Activated effector memory CD4-positive, alpha-beta T cell treated with anti-CD3 and anti-CD28 coated beads, Interleukin-2, amount 50 U/mL, for 16 hours (primary cell): ENCODE measurements at places on chromosomes 7 and 10.

DNA sequence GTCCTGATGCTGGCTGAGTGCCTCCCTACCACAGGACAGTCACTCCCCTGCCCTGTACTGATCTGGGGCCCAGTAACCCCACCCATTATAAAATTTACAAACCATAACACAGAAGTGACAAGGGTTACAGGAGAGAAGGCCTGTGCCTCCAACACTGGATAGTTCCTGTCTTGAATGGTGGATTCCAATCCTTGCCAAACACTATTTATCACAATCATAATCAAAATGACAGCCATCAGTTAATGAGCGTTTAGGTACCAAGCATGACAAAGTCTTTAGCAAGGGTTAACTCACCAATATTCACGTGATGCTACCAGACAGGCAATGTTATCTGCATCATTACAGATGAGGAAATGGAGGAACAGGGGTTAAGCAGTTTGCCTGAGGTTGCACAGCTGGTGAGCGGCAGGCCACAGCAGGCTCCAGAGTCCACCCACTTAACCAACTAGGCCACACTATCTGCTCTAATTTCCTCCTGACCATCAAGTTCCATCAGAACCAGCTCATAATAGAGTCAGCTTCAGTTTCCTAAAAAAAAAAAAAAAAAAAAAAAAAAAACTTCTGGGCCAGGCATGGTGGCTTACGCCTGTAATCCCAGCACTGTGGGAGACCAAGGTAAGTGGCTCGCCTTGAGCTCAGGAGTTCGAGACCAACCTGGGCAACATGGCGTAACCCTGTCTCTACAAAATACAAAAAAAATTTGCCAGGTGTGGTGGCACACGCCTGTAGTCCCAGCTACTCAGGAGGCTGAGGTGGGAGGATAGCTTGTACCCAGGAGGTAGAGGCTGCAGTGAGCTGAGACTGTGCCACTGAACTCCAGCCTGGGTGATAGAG, 14.2 kb downstream of the PDLIM1 start:
- no peak for DNase-seq

GRCh38 chr7:144997512-144997911, 161.7 kb upstream of the TPK1 start:
- DNase-seq: no peak

GRCh38 chr7:134932707-134933370, 53.5 kb upstream of the AGBL3 start:
- DNase-seq: no peak

DNA sequence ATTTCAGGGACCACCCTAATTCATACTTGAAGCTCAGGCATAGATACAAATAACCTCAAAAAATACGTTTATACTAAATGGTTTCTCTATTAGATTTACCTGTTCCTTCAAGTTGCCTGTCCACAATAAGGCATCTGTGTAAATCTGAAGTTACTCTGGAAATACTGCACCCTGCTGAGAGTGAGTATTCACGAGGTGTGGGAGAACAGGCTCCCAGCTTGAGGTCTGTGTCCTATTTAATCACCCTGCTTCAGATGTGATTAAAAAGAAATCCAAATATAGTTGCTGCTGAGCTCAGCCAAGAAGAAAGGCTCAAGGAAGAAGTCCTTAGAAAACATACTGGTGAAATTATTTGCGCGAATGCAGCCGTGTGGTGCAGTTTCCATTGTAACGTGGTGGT, 136.8 kb downstream of the KLF6 start:
- no peak for DNase-seq

GRCh38 chr7:24050991-24051560, 232.9 kb upstream of the NPY start:
- DNase-seq: no peak

GRCh38 chr10:112784022-112784461, 166.0 kb upstream of the TCF7L2 start:
- DNase-seq: no peak

DNA sequence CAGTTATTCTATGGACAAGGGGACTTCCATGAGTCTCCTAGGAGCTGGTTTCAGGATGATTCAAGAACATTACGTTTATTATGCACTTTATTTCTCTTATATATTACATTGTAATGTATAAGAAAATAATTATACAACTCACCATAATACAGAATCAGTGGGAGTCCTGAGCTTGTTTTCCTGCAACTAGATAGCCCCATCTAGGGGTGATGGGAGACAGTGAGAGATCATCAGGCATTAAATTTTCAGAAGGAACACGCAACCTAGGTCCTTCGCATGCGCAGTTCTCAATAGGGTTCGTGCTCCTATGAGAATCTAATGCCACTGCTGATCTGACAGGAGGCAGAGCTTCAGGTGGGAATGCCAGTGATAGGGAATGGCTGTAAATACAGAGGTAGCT, 137.9 kb downstream of the ANKRD30A start:
- no peak for DNase-seq

- no peak for DNase-seq
Observed at GRCh38 chr10:78618050-78618449, 450.7 kb upstream of the ZMIZ1 start.

DNA sequence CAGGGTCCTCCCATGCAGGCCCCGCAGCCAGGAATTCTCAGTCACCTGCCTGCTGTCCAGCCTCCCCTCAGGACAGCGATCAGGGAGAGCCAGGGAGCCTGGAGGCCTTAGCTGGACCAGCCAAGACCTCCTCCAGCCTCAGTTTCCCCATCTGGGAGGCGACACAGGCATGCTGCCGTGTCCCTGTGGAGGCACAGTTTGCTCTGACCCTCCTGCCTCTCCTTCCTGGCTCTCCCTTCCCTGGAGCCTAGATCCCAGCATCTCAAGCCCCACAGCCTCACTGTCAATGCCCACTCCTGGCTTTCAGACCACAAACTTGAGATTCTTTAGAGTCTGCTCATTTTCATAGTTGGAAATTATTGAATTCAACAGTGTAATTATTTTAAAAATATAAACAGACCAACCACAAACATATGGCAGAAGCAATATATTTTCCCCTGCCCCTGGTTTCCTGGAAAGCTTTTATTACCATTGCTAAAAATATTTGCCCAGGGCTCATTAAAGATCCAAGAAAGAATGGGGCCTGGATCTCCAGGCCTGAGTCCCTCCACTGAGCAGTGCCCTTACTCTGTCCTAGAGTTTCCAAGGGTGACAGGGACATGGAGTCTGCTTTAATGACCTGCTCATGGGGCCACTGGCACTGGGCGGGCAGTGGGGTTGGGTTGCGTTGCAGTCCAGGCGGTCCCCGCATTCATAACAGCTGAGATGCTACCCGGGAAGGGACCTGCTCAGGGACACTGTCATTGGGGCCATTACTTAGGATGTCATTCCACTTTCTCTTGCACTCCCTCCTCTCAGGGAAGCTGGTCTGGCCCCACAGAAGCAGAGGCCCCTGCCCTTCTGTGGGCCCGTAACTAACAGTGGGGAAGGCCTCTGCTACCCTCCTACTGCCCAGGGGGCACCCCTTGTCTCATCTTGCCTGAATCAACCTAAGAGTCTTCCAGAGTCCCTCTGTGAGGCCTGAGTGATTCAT, 81.6 kb upstream of the CHST15 start:
- no peak for DNase-seq

DNA sequence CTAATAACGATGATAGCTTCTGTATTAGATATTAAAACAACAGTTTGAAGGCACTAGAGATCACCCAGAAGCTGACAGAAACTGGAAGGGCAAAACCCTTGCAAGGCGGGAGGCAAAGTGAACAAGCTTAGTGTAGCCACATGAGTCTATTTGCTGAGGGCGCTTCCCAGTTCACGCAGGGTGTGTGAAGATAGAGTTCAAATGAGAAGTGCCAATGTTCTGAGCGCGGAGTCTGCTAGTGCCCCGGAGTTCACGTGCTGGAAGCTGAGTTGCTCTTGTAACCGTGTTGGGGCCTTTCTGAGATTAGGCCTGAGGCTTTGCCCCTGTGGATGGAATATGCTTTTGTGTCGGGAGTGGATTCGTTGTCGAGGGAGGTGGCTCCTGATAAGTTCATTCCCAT, 16.6 kb upstream of the GTPBP4 start:
- peak; percentile 16 for DNase-seq

GRCh38 chr10:84783386-84783785, 455.0 kb downstream of the CCSER2 start:
- DNase-seq: no peak

- DNase-seq: peak; percentile 31
Observed at GRCh38 chr10:93088466-93088865, 14.8 kb downstream of the CYP26A1 start.

GRCh38 chr10:538895-539294, 150.6 kb downstream of the DIP2C start:
- no peak for DNase-seq

DNA sequence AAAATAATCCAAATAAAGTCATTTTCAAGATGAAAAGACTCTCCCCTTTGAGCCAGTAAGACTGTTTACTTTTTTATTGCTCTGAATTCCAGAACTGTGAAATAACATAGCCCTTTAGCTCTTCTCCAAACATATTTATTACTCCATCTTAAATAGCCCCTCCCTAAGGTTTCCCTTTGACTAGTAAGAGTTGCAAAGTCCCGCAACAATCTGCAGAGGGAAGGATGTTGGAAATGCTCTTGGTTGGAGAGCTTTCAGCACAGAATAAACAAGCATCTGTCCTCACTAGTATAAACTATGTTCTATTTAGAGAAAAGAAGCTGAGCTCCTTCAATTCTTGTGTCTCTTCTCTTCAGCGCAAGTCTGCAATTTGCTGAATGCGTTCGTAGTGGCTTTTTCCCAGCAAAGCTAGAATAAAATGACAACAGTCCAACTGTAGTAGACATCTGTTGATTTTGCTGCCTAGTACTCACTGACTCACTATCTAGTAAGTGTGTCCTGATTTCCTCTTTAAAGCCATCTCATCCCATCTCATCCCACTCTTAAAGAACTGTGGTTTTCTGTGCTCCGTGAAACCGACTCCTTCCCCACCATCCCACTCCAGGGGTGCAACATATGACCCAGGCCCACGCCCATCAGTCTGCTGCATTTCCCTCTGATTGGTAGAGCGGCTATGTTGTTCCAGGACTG, 104.0 kb downstream of the FAM107B start:
- no peak for DNase-seq

GRCh38 chr10:78557433-78557925, 511.3 kb upstream of the ZMIZ1 start:
- no peak for DNase-seq

DNA sequence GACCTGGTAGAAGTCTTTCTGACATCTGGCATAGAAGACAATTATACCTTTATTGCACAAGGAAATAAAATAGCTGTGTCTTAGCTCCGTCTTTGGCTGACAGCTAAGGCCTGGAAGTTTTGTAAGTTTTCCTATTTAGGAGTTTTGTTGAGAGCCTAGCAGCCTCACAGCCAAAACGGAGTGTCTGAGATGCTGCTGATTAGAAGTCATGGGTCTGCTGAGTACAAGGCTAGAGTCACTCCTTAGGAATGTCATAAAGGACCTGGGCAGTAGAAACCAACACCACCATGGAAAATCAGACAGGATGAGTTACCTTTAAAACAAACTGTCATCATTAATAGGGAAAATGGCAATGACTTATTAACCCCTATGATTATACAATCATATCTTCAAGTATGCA, 442.5 kb downstream of the KCNMA1 start:
- DNase-seq: no peak

GRCh38 chr7:106839511-106839910, 25.6 kb upstream of the PIK3CG start:
- DNase-seq: no peak

DNA sequence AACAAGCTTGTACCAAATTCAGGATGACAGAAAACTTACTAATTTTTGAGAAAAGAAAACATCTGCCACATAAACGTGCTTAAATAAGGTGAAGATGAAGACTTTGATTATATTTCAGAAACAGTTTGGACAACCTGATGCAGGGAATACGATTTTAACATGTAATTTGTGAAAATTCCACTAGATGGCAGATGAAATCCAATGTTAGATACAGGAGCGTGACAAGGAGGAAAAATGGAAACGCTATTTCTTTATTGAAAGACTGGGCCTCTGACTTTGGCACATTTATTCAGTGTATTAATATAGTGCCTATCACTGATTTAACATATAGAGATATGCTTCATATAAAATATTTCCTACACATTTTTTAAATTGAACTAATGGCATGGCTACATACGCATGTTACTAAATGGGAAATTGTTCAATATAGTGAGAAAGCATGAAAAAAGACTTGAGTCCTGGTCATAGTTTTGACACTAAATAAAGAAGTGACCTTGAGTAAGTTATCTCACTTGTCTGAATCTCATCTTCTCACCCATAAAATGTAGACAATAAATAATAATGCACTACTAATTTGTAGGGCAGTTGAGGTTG, 60.7 kb downstream of the CD36 start:
- no peak for DNase-seq

- peak; percentile 28 for DNase-seq
Observed at GRCh38 chr7:45176091-45176490, 18.5 kb downstream of the RAMP3 start.

DNA sequence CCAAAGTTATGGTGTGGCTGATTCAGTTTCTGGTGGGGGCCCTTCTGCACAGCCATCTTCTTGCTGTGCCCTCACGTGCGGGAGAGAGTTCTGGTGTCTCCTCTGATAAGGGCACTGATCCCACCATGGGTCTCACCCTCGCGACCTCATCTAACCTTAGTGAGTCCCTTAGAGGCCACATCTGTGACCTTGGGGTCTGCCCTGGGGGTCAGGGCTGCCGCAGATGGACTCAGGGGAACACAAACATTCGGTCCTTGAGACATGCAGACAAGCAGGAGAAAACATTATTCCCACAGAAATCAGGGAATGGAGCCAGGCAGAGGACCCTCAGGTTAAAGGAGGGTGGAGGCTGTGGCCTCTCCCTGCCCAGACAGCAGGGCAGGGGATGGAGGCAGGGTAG, 177.9 kb downstream of the DNAJB6 start:
- peak; percentile 21 for DNase-seq

DNA sequence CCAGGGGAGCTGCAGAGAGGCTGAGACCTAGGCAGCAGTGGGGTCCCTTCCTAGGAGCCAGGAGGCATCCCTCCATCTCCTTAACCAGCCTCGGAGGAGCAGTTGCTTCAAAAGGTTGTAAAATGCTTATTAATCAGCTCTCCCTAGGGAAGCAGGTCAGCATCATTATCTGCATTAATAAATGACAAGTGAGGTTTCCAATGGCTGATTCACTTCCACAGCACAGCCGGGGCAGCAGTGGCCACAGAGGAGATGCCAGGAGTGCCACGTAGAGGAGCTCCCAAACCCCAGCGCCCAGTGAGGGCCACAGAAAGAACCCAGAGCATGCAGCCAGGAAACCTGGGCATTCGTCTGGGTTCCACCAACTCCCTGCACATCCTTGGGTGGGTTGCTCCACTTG, 8.2 kb upstream of the NPFFR1 start:
- DNase-seq: no peak

GRCh38 chr10:101099901-101100300, 31.2 kb upstream of the TLX1 start:
- no peak for DNase-seq
